ENCODE measurements at places on chromosomes 5 and 9.

DNA sequence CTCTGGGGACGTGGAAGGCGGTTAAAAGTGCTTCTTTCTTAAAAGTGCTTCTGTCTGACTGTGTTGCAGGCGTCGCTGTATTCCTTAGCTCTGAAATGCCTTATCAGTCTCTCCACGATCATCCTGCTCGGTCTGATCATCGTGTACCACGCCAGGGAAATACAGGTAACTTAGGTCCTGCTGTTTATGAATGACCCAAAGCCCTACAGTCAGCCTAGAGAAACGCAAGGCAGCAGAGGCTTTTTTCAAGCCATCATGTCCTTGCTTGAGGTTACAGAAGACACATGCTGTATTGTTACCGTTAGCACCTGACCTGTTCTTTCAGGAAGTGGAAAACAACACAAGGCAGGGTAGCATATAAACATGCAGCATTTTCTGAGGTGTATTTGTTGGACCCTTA is 2.0 kb downstream of the KCNN2 start:
- DNase-seq, result no peak

GRCh38 chr5:148957591-148958202 is 105.2 kb downstream of the SH3TC2 start:
- no peak for DNase-seq

DNA sequence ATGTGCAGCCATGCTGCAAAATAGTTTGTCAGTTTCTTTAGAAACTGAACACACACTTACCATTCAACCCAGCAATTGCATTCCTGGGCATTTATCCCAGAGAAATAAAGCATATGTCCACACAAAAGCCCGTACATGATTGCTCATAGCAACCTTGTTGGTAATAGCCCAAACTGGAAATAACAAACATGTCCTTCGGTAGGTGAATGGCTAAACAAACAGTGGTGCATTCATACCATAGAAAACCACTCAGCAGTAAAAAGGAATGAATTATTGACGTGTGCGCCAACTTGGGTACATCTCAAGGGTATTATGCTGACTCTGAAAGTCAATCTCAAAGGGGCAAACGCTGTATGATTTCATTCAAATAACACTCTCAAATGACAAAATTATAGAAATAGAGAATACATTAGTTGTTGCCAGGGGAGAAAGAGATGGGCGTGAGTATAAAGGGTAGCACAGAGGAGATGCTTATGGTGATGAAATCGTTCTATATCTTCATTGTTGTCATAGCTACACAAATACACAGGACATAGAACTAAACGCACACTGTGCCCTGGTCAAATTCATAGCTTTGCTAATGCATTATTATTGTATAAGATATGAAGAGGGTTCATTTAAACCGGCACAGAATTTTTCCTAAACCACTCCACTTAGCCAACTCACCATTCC is 58.2 kb downstream of the DRD1 start:
- DNase-seq, result no peak

DNA sequence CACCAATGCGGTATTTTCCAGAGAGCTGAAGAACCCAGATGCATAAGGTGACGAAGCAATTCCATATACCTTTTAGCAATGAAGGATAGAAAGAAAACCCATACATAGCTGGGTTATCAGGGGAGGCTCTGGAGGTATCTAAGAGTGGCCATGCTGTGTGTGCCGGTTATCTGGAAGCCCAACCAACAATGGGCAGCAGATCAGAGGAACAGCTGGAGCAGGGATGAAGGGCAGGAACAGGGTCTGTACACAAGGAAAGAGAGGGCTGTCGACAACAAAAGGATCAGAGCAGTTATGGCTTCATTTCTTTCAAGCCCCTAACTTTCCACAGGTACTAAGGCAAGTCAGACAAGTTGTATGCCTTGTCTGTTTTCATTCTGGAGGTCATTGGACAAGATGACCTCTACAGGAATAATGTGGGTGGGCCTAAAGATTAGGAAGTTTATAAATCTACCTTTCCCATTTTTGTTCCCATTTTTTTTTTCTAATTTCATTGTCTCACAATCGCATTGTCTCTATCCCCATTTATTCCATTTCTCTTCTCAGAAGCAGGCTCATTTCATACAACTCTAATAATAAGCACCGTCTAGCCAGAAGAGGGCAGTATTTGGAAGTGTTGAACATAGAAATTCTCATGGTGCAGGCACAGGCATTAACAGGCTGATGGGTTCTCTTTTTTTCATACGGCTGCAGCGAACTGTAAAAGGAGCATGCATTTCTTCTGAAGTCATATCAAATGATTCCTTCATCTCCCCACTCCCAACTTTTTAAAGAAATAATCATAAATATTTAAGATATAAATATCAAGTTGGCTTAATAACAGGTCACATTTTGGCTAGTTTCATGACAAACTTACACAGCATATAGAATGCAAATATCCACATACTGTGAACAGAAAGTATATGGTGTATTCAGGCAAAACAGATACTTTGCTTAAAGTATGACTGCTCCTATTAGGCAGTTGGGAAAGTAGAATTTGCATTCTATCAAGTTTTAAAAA is 63.5 kb downstream of the ZNF474 start:
- no peak for DNase-seq

DNA sequence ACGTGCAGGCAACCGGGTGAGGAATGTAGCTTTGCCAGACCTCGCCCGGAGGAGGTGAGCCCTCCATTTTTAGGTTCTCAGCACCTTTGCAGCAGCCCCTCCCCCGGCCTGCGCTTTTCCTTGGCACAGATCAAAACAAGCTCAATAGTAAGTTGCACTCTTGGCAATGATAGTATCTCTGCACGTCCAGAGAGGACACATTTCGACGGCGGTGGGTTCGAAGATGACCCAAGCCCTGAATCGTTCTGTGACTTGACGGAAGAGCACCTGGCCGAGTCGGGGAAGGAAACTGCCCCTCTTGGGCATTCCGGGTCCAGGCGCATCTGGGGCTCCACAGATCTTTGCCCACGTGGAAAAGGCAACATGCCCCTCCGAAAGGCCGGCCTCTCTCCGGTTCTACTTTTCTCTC is 904 bp downstream of the GDNF start:
- no peak for DNase-seq

DNA sequence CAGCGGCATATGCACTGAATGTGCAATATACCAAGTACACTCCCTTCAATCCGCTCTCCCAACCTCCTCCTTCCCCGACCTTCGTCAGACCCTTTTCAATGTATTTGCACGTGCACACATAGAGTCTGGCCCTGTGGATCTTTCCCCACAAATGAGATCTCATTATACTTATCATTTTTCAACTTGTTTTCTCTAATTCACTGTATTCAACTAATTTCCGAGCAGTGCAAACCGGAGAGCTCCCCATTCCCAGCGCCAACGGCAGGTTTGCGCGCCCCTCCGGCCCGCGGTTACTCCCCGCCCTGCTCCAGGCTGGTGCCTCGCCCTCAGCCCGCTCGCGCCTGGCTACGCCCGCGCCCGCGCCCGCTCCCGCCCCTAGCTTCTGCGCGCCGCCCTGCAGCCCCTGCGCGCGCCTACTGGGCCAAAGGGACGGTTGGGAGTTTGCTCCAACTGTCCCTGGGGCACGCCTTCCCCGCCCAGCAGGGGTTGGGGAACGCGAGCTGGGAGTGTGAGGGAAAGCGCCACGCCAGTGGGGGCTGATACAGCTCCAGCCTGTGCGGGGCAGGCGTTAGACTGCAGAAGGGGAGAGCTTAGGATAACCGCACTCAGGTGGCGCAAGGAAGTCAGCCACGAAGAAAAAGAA is 3.3 kb upstream of the CDC20B start:
- no peak for DNase-seq

DNA sequence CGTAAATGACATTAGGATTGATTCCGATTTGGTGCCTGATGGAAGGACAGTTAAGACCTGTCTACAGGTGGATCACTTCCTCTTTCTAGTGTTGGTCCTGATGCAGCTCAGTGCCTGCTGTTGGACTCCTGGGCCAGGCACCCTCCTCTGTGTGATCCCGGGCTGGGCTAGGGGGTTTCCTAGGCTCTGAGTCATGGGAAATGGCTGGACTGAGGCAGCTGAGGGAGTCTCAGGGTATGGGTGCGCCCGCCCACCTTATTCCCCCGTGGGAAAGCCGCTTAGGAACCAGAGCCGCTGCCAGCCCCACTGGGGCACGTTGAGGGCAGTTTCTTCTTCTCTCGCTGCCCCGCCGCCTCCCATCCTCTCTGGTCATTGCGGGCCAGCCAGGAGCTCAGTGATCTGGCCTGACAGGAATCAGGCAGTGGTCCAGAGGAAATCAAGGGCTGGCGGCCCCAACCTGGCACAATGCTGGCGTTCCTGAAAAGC is 12.9 kb downstream of the TCF7 start:
- DNase-seq, result no peak

- DNase-seq, result no peak
Measured at GRCh38 chr9:111316796-111317195, 13.2 kb downstream of the OR2K2 start.

DNA sequence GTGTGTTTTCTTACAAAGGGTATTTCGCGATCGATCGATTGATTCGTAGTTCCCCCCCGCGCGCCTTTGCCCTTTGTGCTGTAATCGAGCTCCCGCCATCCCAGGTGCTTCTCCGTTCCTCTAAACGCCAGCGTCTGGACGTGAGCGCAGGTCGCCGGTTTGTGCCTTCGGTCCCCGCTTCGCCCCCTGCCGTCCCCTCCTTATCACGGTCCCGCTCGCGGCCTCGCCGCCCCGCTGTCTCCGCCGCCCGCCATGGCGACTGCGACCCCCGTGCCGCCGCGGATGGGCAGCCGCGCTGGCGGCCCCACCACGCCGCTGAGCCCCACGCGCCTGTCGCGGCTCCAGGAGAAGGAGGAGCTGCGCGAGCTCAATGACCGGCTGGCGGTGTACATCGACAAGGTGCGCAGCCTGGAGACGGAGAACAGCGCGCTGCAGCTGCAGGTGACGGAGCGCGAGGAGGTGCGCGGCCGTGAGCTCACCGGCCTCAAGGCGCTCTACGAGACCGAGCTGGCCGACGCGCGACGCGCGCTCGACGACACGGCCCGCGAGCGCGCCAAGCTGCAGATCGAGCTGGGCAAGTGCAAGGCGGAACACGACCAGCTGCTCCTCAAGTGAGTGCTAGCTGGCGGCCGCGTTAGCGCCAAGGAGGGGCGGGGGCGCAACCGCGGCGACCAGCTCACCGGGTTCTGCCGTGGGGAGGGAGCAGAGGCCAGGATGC is 480 bp downstream of the LMNB1 start:
- peak; percentile 27 for DNase-seq

- DNase-seq, result no peak
Measured at GRCh38 chr9:131676431-131676972, 63.4 kb downstream of the RAPGEF1 start.
